ENCODE measurements at places on chromosomes 2 and 18.

- no peak for DNase-seq
Observed at GRCh38 chr2:156574112-156574511, 137.9 kb downstream of the GPD2 start.

- DNase-seq: no peak
Observed at GRCh38 chr2:27839022-27839618, 51.1 kb downstream of the RBKS start.

GRCh38 chr2:235709969-235710879 lies 216.4 kb downstream of the AGAP1 start:
- DNase-seq: no peak

DNA sequence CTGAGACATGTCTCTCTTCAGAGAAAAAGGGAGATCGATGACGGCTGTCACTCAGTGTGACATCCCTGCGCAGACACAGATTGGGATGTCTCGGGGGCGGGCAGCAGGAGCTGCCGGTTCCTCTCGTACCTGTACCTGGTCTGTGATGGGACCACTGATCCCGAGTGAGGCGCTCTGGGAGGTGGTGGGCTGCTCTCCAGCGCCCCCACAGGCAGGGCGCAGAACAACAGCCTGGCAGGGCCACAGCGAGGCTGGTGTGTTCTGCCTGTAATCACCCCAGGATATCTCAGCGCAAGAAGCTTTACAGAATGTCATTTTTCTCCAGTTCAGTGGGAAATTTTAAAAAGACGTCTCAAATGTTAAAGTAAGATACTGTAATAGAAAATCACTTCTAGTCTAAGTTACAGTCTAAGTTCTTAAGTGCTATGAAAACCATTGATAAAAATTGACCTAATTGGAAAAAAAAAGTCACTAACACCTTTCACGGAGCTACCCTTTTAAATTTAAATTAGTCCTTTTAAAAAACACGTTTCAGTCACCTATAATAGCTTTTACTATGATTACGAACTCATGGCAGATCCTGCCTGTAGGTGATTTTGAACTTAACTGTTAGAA lies 189.8 kb downstream of the SNTG2 start:
- DNase-seq: peak; percentile 35

GRCh38 chr18:63508596-63508995 lies 31.8 kb downstream of the SERPINB5 start:
- no peak for DNase-seq

- peak; percentile 67 for DNase-seq
Observed at GRCh38 chr2:25672494-25673299, 680 bp downstream of the DTNB start.

GRCh38 chr2:72090271-72090720 lies 57.4 kb downstream of the CYP26B1 start:
- no peak for DNase-seq

DNA sequence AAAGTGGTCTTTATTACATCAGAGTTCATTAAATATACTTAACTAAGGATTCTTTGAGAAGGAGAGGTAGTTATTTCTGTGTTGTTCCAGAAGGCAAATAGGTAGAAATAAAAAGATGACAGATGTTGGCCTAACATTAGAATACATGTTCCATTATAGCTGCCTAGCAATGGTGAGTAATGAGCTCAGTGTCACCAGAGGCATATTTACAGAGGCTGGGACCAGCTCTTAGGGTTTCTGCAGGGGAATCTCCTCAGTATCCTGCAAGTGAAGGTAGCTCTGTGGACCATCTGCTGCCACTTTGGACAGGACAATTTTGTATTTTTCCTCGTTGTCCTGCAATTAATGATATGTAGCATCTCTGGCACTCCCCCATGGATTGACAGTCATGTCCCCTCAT lies 416.0 kb downstream of the THSD7B start:
- DNase-seq: no peak

GRCh38 chr2:216385478-216385877 lies 13.2 kb upstream of the MARCHF4 start:
- no peak for DNase-seq

DNA sequence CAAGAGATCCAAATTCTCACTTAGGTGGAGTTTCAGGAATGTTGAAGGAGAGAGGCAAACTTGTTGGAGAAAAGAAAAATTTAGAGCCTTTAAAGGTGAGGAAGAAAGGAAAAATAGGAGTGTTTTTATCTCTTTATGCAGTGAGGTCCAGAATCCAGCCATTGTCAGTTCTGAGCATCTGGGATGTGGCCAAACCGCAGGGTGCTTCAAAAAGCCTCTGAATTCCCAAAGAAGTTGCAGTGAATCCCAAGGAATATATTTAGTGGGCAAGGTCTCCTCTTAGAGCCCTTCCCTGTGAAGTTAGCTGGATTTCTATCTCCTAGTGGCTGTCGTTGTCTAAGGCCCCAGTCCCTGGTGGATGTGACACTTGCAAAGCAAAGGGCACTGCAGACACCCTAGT lies 51.2 kb downstream of the MTCL1 start:
- no peak for DNase-seq

- no peak for DNase-seq
Observed at GRCh38 chr2:162720559-162721271, 117.9 kb downstream of the KCNH7 start.

DNA sequence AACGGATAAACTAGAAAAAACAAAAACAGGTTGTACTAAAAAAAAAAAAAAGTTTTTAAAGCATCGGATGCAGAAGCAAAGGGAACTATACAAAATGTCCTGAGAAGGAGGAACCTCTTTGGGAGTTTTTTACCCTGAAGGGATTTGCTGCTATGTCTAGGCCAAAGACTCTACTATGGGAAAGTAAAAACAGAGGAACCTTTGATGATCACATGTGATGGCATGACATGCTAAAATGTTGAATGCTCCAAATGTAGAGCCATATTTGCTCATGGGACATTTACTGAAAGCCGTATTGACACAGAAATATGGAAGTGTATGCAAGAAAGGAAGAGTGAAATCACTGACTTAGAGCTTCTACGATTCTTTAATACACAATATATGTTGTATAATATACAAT lies 992.0 kb upstream of the ZEB2 start:
- no peak for DNase-seq

DNA sequence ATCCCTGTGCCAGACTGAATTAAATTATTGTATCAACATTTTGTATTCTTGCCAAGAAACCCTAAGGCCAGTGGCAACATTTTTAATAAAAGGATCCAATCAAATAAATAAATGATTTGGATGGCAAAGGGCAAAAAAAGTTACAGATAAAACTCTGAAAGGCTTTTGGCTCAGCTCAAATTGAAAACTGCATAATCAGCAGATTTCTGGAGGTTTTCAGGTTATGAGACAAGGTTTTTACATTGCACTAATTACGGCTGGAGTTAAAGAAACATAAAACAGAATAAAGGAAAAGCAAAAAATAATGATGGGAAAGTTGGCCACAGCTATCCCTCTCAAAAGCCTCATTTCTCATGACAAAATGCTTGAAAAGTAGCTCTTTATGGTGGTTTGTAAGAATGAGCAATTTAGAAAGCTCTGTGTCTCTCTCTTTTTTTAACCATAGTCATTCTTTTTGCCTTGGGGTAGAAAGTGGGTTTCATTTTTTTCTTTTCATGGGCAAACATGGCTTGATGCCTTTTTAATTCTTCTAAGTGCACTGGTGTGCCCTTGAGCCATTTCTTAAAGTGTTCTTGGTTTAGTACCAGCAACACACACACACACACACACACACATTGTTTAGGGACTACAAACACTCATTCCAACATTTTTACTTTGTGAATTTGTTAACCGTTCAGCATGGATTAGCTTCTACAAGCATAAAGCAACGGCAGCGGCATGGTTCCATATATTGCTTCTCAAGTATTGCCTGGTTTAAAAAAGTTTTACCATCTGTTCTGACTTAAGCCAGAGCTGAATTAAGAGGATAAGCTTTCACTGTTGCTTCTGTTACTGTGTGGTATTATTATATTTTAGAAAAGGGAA lies 747.1 kb upstream of the FSHR start:
- DNase-seq: no peak

- DNase-seq: no peak
Observed at GRCh38 chr2:169066897-169067296, 2.5 kb upstream of the DHRS9 start.

- DNase-seq: no peak
Observed at GRCh38 chr2:180571559-180571958, 408.8 kb upstream of the UBE2E3 start.

DNA sequence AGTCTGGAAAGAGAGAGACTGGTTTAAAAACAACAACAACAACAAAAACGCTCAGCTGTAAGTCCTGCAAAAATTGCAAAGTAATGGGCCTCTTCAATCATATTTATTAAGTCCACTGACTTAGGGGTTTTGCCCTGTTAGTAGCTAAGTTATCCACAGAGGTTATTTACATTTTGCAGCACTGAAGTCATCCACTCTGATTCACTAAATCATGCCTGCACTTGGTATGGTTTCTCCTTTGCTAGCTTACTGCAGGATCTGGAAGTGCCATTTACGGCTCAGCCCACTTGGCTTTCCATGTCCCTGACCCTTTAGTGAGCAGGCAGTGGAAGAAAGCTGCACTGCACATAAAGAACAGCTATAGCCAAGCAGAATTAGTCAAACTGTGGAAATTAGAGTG lies 484.4 kb downstream of the NRXN1 start:
- no peak for DNase-seq

DNA sequence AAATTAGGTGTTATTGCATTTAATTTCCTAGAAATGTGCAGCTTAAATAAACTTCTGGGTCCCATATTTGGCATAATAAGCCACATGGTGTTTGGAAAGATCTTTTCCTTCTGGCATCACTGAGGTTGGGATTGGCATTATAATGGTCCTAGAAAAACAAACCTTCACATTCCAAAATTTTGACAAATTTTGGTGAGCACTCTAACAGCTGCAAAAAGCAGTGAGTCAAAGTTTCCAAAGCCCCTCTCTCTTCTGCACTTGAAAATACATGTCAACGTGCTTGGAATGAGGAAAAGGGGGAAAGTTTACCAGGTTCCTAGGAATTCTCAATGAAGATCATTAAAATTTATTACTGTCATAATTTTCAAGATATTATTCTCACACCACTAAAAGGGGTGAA lies 77.8 kb upstream of the STK17B start:
- DNase-seq: no peak

- no peak for DNase-seq
Observed at GRCh38 chr18:77129150-77129551, 3.4 kb downstream of the MBP start.

DNA sequence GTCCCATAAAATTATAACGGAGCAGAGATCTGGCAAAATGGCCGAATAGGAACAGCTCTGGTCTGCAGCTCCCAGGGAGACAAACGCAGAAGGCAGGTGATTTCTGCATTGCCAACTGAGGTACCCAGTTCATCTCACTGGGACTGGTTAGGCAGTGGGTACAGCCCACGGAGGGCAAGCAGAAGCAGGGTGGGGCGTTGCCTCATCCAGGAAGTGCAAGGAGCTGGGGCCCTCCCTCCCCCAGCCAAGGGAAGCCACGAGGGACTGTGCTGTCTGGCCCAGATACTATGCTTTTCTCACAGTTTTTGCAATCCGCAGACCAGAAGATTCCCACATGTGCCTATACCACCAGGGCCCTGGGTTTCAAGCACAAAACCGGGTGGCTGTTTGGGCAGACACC lies 22.8 kb downstream of the ICA1L start:
- DNase-seq: no peak

DNA sequence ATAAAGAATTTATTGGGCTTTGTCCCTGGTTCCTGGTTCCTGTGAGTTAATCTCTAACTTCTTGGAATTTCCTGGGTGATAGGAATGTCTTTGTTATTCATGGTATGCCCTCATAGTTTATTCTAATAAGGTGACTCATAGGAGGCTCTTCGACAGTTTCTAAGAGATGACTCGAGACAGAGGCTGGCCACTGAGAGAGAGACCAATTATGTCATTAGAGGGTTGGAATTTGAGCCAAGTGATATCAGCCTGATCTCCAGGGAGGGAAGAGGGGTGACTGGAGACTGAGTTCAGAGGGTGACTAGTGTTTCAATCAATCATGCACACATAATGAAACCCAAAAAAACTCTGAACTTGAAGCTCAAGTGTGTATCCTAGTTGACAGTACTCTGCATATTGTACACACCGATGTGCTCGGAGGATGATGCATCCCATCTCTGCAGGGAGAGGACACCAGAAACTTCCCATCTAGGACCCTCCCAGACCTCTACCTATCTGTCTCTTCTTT lies 185.7 kb downstream of the MTCL1 start:
- no peak for DNase-seq

DNA sequence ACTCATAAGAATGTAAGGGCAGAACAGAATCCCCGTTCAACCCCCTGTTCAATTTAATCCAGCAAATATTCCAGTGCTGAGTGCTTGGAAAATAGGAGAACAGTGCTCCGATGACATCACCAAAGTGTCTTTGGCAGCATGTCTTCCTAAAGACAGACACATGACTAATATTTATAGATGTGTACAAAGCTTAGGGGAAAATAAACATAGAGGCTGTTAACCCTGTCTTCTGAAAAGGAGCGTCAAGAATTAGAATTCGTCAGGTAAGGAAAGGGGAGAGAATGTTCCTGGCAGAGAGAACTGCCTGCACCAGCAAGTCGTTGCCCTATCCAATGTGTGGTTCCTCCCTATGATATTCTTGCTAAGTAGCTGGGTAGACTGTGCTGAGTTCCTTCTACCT lies 72.7 kb downstream of the PLB1 start:
- DNase-seq: no peak

DNA sequence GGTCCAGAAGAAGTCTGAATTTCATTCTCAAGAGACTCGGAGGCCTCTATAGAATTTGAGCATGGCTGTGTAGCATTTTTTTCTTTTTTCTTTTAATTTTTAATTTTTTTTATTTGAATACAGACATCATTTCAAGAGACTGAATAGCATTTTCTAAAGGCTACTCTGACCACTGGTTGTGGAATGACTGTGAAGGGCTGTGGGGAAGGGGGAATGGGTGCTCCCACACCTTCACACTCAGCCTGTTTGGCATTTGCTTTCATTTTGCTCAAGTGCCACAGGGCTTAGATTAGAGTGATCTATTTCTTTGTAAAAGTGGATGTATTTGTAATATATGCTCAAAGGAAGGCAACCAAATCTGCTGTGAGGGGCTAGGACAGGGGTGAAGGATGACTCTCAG lies 142.0 kb upstream of the SPOPL start:
- no peak for DNase-seq

GRCh38 chr18:54150226-54150625 lies 74.2 kb downstream of the MBD2 start:
- DNase-seq: no peak

DNA sequence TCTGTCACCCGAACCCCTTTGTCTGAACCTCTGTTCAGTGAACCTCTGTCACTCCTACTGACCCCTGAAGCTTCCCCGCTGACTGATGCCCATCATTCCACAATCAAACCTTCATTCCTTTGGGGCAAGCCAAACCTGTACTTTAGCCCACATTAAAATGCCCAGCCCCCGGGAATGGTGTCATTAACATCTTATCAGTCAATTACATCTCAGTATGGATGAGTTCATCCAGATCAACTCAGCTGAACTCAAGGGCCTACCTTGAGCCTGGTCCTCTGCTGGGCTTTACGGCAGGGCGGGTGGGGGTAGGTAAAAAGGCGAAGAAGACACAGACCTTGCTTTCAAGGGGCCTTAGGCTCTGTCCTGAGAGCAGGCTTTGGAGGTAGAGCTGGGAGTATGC lies 154.4 kb upstream of the SMAD2 start:
- no peak for DNase-seq

- DNase-seq: no peak
Observed at GRCh38 chr2:144679942-144680341, 160.0 kb upstream of the ZEB2 start.
